ENCODE measurements at places on chromosomes 4 and X.

GRCh38 chr4:136121426-136121825 lies 1410.9 kb downstream of the PCDH18 start:
- DNase-seq, result no peak

- DNase-seq, result no peak
Observed at GRCh38 chrX:16028576-16028975, 94.8 kb upstream of the GRPR start.

GRCh38 chrX:68440442-68440841 lies 7.1 kb upstream of the OPHN1 start:
- DNase-seq, result no peak

- DNase-seq, result no peak
Observed at GRCh38 chr4:10672379-10672778, 12.2 kb downstream of the CLNK start.

DNA sequence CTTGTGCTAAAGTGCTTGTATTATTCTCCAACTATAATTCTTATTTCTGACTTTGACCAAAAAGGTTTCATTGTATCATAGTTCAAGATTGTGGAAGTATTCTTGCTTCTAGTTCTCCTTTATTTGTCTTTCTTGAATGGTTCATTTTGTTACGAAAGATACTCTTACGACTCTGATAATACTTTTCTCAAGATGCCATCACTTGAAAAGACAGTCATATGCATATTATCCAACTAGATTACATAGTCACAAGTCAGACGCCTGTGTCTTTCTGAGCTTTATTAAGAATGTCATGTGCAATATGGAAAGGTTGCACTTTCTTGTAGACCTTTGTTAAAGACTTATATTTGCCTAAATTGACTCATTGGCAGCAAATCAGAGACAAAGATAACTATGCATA lies 71.4 kb upstream of the HPGD start:
- DNase-seq, result no peak

DNA sequence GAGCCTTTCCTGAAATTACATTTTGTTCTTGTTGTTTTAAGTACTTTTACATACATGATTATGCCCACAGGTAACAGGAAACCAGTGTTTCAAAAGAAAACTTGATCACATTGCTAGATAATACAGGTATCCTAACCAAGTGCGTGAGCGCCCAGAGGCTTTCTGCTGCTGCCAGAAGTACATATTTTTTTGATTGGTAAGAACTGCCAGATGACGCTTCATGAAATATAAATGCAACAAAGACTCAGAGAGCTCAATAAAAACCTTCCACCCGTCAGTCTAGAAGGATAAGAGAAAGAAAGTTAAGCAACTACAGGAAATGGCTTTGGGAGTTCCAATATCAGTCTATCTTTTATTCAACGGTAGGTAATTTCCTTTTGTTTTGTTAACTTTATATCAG lies at the start of gene EPGN:
EPGN (plus strand) TSS at position 256 of the 400 bp plus-strand sequence; CDS start at position 320, 64 bp downstream.
- no peak for DNase-seq

GRCh38 chrX:79159800-79160199 lies 15.3 kb downstream of the GPR174 start:
- no peak for DNase-seq

- DNase-seq, result no peak
Observed at GRCh38 chrX:10062980-10063379, 93.8 kb upstream of the CLCN4 start.

DNA sequence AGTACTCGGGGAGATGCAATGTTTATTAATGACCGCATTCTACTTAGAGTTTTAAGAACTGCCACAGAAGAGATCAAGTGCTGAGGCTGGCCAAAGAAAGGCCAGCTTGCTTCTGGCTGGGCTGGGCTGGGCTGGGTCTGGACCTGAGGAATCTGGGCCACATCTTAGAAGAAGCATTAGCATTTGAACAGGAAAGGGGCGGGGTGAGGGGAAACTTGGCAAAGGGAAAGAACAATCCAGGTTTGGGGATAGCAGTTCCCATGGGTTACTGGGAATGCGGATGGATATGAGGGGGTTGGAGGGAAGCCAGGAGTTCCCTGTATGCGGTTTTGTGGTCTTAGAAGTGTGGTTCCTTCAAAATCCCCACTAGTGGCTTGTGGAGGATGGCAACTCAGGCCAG lies 83.3 kb downstream of the CLDN34 start:
- DNase-seq, result no peak

GRCh38 chrX:19810802-19811201 lies 76.6 kb downstream of the SH3KBP1 start:
- DNase-seq, result no peak

DNA sequence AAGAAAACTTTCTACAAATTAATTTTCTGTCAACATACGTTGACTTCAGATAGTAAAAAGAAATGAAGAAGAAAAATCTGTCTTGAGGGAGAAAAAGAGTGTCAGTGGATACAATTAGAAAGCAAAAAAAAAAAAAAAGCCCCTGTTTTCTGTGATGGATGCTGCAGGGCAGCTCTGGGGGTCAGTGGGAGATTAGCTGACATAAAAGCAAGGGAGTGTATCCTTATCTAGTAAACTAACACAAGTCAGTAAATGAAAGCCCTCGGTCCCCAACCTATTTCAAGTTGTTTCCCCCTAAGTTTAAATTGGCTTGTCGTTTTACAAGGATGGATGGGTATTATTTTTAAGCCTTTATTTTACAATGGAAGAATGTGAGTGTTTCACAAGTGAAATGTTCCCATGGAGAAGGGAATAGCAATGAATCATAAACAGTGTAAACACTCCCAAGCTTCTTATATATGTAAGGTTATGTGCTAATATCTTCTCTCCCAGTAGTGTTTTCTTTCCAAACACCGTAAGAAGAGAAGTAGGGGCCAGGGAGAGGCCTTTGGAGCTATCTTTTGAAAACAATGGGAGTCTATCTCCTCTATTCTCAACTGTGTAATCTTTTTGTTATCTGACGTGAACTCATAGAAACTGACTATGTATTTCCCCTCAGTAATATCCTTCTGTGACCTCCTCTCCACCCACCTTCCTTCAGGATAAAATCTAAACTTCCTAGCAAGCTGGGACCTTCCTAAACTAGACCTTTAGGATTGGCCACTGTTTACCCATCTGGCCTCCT lies 347.7 kb downstream of the FBXO8 start:
- DNase-seq, result no peak

DNA sequence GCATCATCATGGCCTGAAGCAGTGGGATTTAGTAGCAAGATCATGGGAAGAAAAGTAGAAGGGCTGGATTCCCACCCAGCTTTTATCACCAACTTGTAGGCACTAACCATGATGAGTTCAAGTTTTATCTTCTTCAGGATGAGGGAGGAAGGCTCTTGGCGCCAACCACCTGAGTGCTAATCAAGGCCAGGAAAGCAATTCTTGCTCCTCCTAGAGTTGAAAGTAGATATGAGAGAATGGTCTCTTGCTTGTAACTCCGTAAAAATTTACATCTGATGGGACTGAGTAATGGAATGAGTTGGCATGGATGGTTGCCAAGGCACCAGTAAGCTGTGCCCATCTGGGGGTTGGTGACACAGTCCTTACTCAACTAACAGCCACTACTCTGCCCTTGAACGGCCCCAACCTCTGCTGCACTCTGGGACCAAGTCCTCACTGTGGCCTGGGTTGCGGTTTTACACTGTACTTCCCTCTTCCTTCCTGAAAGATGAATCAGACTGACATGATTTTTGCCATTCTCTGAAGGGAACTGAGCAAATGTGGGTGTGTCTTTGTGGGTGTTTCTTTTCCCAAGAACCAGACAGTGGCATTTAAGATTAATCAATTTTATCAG lies 39.4 kb upstream of the NDP start:
- peak; percentile 63 for DNase-seq

- DNase-seq, result no peak
Observed at GRCh38 chrX:71541210-71542022, 8.5 kb downstream of the OGT start.

GRCh38 chrX:8189096-8189830 lies 18.2 kb upstream of the VCX2 start:
- DNase-seq, result no peak

DNA sequence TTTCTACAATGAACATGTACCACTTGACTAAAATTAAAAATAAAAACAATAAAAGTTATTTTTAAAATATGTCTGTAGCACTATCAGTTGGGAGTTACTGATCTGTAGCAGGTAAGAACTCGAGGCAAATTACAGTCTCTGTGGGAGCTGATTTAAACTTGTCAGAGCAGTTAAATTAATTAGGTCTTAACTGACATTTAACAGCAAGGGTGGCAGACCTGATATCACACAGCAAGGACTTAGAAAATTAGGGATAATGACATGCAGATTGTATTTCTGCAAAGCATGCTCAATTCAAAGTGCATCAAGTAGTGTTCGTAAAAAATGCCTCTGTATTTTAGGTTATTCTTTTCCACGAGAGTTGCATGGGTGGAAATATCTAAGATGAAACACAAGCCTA lies 208.9 kb downstream of the SPATA18 start:
- DNase-seq, result no peak

DNA sequence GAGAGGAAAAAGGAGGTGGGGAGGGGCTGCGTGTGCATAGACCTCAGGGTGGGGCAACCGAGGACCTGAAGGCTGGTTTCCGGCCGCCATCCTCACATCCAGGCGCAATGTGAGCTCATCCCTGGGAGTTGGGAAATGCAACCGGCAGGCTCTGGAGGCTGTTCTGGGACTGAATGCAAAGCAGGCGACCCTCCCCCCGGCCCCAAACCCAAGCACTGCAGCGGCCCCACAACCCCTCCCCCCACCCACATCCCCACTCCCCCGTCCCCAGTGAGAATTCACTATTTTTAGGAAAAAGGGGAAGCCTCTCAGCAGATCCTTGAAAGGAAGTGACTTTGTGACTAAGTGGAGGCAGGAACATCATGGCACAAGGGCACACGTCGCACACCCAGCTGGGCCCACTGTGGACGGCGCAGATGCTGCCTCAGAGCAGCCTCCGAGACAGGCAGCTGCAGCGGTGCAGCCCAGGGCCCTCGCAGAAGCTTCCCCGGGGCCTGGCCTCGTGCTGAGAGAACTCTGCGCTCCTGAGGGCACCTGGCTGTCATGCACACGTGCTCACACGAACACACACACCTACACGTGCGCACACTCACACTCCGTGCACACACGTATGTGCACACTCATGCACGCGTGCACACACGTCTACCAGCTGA lies 1.3 kb upstream of the PDE6B start:
- no peak for DNase-seq

DNA sequence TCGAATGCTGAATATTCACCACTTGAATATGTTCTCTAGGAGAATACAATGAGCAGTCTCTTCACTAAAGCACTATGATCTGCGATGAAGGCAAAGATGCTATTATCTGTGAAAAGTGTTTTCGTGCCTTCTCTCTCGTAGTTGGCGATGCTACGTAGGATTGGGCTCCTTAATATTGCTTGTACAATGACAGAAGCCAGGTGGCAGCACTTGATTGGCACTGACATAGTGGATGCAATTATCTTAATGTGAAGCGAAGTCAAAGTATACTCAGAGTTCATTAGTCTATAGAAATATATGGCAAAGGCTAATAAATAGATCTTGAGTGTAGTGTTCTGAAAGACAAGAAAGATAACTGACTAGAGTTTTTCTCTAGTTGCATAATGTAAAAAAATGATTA lies 1135.7 kb upstream of the AGA start:
- no peak for DNase-seq

- no peak for DNase-seq
Observed at GRCh38 chr4:87863486-87863885, 30.7 kb downstream of the MEPE start.

DNA sequence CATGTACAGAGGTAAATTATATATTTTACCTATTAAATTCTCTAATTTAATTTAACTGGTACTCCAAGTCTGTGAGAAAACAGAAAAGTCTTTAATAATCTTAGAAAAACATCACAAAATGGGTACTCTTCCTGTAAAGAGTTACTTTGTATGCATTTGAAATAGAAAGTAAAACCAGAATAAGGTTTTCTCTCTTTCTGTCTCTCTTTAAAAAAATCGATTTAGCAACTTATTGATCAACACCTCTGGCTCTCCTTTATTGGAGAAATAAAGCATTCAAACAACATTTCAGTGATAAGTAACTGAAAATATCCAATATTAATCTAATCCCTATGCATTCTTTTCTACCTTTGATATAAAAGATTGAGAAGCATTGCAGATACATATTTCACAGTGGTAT lies 27.4 kb downstream of the ATOH1 start:
- no peak for DNase-seq

DNA sequence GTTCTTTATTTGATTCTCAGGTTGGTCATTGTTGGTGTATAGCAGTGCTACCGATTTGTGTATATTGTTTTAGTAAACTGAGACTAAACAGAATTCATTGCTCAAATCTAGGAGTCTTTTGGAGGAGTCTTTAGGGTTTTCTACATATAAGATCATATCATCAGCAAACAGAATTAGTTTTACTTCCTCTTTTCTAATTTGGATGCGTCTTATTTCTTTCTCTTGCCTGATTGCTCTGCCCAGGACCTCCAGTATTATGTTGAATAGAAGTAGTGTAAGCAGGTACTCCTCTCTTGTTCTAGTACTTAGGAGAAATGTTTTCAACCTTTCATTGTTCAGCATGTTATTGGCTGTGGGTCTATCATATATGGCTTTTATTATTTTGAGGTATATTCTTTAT lies 92.6 kb downstream of the IQCM start:
- no peak for DNase-seq

GRCh38 chr4:47372561-47372960 lies 90.9 kb downstream of the COMMD8 start:
- DNase-seq, result no peak

- no peak for DNase-seq
Observed at GRCh38 chr4:65658117-65658516, 12.2 kb downstream of the EPHA5 start.

DNA sequence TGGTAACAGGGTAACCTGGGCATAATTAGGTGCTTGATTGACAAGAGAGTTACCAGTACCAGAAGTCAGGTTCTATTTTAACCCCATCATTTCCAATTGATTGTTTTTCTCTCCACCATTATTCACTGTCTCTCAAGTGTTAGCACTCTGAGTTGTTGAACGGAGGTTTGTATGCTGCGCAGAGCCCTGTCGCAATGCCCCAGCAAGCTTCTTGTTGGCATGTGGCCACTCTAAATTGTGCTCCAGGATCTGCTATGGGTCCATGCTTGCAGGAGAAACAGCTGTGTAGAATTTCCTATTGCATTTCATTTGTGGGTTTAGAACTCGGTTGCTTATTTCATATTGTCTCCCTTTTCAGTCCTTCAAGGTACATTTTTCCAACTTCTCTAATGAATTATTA lies 98.2 kb downstream of the KLHL8 start:
- peak; percentile 80 for DNase-seq

GRCh38 chrX:153610836-153611213 lies 11.9 kb upstream of the CCNQ start:
- DNase-seq, result no peak

- DNase-seq, result no peak
Observed at GRCh38 chrX:39159921-39160507, 358.8 kb downstream of the MID1IP1 start.

- peak; percentile 92 for DNase-seq
Observed at GRCh38 chrX:56563231-56564161, at the start of gene UBQLN2. TSS of gene UBQLN2 (plus strand) at chrX:56563627. CDS start at chrX:56563874, 247 bp downstream.

All from sigmoid colon (tissue), 7 donors.